ENCODE measurements at places on chromosomes 7 and 10.

DNA sequence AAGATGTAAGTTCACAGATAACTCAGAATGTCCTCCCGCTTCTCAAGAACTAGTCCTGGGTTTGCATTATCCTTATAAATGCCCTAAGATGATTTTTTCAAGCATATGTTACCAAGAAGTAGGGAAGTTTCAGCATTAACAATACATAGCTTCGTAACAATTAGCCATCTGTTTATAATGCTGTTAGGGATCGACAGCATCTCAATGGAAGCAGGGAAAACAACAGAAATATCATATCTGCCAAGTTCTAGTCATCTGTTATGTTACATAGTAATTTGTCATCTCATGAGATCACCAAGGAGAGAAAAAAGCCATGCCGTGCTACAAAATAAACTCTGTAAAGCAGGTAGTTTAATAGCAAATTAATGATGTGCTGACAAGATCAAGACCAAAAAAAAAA, 731.5 kb upstream of the C7orf33 start:
- no peak for DNase-seq

DNA sequence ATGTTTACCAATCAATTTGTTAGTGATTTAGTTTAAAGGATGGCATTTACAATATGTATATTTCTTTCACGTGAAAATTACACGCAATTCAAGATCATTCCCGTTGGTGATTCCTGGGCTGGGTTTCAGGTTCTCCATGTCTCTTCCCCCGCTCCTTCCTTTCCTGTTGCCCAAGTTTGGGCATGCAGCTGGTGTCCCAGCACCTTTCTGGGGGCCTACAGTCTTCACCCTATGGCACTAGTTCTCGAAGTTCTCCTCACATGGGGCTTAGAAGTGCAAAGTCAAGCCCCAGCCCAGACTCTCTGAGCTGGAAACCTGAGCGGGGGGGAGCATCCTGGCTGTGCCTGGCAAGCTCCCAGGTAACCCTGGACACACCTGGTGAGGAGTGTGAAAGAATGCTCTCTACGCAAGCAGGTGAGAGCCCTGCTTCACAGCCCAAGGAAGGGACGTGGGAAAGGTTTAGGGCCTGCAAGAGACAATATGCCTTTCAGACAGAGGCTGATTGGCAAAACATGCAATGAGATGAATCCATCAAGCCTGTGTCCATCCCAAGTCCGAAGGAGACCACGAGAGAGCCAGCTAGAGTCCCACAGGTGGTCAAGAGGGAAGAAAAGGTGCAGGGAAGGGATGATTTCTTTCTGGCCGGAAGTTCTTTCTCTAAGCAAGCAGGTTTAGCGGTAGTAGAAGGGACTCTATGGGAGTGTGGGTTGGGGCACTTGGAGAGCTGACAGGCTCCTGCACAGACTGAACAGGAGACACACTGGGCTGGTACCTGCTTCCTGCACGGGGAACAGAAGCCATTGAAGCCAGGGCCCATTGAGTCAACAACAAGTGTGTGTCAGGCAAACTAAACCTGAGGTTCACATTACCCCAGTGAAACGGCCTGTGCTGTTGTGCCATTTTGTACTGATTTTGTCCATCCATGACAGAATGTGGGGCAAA, 131.1 kb downstream of the ADARB2 start:
- no peak for DNase-seq

DNA sequence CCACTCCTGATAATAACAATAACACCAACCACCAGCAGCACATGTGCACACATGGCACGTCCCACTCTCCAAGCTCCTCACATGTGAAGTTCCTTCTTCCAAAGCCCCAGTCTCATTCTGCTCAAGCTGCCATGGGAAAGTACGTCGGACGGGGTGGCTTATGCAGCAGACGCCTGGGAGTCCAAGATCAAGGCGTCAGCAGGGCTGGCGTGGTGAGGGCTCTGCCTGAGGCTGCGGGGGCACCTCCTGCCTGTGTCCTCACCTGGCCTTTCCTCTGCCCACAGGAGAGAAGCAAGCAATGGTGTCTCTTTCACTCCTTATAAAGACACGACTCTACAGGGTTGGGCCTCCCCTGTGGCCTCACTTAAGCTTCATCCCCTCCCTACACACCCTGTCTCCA, 68.8 kb upstream of the INSIG1 start:
- no peak for DNase-seq

GRCh38 chr7:100679129-100679926, 5.8 kb downstream of the GNB2 start:
- no peak for DNase-seq

DNA sequence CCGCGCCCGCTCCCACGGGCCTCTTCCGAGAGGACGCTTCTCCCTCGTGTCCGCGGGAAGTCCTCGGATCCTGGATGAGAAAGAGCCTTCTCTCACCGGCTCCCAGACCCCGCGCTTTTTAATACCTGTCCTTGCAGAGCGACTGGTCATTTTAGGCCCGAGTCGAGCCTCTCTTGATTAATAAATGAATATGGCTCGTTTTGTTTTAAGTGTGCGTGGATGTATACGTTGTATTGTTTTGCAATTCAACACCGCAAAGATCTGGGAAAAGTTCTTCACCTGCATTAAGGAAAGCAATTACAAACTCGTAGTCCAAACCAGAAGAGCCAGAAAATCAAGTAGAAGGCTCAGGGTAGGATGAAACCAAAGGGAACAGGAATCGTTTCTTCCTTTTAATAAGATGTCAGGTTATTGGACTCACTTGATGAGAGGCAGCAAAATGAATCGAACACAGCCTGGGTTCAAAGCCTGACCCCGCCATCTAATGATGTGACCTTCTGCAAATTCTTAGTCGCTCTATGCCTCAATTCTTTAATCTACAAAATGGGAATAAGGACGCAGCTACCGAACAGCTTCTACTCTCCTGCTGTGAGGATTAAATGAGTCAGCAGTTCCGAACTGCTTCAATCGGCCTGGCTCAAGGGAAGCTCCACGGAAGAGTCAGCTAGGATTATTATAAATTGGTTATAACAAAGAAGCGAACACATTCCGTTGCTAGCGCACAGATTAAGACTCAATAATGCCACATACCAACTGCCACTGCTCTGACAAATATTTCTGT, 277.8 kb upstream of the NEBL start:
- DNase-seq = no peak

DNA sequence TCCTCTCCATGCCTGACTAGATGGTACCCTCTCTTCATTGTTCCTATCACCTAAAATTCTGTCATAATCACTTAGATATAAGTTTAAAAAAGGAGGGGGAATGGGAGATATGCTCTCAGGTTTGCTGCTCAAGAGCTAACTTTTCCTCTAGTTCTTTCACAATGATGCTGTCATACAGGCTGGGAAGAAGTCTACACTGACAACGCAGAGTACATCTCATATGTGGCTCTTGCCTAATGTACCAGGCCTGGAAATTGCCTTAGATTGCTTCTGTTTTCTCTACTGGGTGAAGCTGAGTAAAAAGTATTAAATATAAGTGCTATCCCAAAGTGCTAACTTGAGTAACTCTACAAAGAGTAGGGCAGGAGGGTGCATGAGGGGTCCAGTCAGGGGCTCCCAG, 43.8 kb upstream of the BET1 start:
- peak; percentile 71 for DNase-seq

DNA sequence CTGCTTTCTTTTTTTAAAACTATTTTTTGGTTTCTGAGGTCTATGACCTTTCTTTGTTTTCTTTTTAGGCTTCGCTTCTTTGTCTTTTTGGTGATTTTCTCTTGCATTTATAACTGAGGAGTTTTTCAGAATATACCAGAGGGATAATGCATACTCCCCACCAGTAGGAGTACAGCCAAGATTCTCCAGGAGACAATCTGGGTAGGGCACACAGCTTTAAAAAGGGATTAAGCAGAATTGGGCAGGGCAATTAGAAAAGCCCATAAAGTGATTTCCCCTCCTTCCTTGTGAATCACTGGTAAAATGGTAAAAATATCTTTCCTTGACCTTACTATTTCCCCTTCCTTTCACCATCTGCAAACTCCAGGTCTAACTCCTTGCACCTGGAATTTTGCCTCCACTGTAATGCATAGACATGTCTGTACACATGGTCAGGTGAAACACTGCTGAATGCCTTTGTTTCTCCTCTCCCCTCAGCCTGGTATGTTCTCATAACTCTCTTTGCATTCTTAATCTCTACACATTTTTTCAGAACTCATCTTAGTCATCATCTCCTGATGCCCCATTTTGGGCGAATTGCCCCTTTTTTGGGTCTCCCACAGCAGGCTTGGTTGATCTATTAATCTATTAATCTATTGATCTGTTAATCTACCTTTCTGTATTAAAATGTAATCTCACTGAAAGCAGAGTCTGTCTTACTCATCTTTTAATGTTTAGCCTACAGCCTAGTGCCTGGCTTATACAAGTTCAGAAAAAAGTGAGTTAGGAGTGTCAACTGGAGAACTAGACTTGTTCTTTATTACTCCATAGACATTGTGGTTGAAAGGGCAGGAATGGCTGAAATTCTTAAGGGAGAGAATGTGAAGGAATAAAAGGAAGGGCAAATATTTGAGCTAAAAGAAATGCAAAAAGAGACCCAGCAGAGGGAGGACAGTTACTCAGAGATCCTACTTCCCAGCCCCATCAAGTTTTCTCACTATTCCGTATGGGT, 64.6 kb downstream of the MDFIC start:
- no peak for DNase-seq

- DNase-seq = peak; percentile 83
Measured at GRCh38 chr10:33434933-33435332, 100.5 kb upstream of the NRP1 start.

DNA sequence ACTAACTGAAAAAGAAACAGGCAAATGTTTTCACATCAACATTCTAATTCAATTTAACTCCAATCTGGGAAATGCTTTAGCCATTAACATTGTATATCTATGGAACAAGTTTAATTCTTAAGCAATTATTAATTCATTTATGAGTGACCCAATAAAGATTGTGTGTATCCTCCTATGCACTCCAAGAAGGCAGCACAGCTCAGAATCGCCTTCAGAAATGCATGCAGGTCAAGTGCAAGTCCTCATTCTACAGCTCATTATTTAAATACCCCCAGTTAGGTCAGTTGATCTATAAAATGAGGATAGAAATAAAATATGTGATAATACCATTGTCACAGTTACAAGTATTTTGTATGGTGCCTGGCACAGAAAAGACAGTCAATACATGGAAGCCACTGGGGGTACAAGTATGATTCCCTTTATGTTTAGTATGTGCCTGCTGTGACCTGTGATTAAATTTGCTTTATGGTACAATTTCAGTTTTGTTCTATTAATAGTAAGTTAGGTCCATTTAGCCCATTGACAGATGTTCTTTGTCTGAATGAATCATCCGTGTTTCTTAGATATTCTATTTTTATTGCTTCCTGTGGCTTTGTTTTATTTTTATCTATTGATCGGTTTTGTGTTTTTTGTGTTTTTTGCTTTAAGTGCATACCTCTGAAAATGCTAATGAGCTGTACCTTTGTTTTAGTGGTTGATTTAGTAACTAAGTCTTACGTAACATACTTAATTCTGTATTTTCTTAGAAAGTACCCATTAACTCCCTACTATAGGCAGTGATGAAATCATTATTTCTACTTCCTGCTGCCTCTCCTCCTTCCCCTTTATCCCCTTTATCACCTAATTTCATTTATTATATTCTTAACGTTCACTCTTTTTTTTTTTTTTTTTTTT, 42.8 kb downstream of the CPXM2 start:
- no peak for DNase-seq

- peak; percentile 64 for DNase-seq
Measured at GRCh38 chr7:66076462-66077329, 1.1 kb downstream of the ASL start.

DNA sequence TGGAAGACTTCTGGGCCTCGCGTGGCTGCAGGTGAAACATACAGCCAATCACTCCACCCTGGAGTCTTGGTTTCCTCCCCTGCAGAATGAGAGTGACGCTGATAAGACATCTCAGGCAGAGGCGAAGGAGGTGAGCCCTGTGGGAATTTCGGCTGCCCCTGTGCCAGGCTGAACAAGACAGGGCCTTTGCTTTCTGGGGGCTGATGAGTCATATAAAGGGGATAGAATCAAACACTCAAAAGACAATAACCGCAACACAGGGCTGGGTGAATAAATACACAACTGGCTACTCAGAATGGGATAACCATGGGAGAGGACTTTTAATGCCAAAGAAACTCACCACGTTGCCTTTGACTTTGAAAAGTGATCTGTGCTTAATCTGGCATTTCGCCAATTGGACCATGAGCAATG, 143.8 kb downstream of the KCNMA1 start:
- DNase-seq = no peak

DNA sequence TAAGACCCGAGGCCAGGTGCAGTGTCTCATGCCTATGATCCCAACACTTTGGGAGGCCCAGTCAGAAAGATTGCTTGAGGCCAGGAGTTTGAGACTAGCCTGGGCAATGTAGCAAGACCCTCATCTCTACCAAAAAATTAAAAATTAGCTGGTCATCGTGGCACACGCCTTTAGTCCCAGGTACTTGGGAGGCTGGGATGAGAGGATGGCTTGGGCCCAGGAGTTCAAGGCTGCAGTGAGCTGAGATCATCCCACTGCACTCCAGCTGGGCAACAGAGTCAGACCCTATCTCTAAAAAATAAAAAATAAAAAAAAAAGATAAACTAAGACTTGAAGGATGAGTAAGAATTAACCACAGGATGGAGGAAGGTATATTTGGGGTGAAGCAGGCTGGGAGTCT, 77.9 kb downstream of the JCAD start:
- no peak for DNase-seq

DNA sequence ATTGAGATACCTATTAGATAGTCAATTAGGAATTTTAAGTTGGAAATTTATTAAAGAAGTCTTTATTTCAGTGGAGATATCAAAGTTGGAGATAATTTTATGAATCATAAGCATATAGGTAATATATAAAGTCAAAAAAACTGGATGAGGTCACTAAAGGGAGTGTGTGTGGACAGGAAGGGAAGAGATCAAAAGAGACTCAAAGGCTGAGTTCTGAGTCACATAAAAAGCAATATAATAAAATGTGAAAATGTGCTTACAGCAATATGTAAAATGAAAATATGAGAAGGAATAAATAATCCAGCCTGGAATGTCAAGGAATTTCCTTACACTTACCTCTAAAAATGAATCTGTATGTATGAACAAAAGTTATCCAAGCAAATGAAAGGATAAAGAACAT, 583.3 kb upstream of the SORCS1 start:
- DNase-seq = no peak

GRCh38 chr10:60973086-60973485, 29.1 kb upstream of the RHOBTB1 start:
- DNase-seq = no peak

GRCh38 chr10:110946496-110946895, 27.1 kb downstream of the SHOC2 start:
- no peak for DNase-seq

DNA sequence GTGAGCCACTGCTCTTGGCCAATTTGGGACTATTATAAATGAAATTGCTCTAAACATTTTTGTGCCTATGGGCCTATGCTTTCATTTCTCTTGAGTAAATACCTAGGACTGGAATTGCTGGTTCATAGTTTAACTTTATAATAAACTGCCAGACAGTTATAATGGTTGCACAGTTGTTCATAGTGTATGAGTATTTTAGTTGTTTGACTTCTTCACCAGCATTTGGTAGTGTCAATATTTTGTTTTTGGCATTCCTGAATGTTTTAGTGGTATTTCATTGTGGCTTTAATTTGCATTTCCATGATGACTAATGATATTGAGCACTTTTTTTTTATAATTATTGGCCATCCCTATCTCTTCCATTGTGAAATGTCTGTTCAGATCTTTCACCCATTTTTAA, 29.5 kb downstream of the PLEKHA8 start:
- DNase-seq = no peak

GRCh38 chr10:99450624-99451498, 20.4 kb upstream of the GOT1 start:
- DNase-seq = no peak

GRCh38 chr10:62814756-62815380, 1.3 kb downstream of the EGR2 start:
- peak; percentile 60 for DNase-seq

GRCh38 chr10:97442277-97442676, 3.5 kb downstream of the EXOSC1 start:
- DNase-seq = no peak
